ENCODE measurements at places on chromosomes 16 and 17. TPM values are rescaled to one million over a fixed set of nuclear protein-coding genes. Genes with fewer than 3 reads are reported as not detected.

Gene HAS3
- 0.66 TPM for total RNA-seq

Gene DPEP2
- total RNA-seq = not detected

Gene HES7
- 0.15 TPM for total RNA-seq

Gene PSMB3
- 348 TPM for total RNA-seq

Gene TMEM208
- total RNA-seq = 32.6 TPM

Gene MC1R
- total RNA-seq = 7.1 TPM

Gene OSGIN1
- total RNA-seq = 3.8 TPM

Gene TMEM97
- 13.1 TPM for total RNA-seq

Gene ZNF594
- total RNA-seq = 12.9 TPM

Gene APRT
- 121 TPM for total RNA-seq

Gene SMARCE1
- total RNA-seq = 82.4 TPM

Gene KDM6B
- 5.1 TPM for total RNA-seq

Gene NXN
- total RNA-seq = 38.0 TPM

Gene WNT9B
- total RNA-seq = not detected

Gene MYH2
- total RNA-seq = not detected

Gene GCGR
- total RNA-seq = not detected

Gene LRRC46
- total RNA-seq = 0.15 TPM

Gene CBX2
- 1.2 TPM for total RNA-seq

Gene SLX1A
- total RNA-seq = 55.4 TPM

Gene MXRA7
- 158 TPM for total RNA-seq

Gene MT1A
- 1.7 TPM for total RNA-seq

Gene FLCN
- 107 TPM for total RNA-seq

Gene BRIP1
- total RNA-seq = 11.6 TPM

Gene AOC3
- total RNA-seq = 1.5 TPM

Gene CCL1
- not detected for total RNA-seq

Gene SSTR5
- not detected for total RNA-seq

Gene RAMP2
- not detected for total RNA-seq

Gene C17orf67
- total RNA-seq = 0.73 TPM

Gene ELOB
- total RNA-seq = 303 TPM

Gene NEUROD2
- not detected for total RNA-seq

Gene MAFG
- total RNA-seq = 25.3 TPM

Gene STH
- not detected for total RNA-seq

Gene CD300A
- not detected for total RNA-seq

Gene CEMP1
- not detected for total RNA-seq

Gene ANKRD40CL
- total RNA-seq = not detected

Gene TEX19
- not detected for total RNA-seq

Gene RANGRF
- 10.0 TPM for total RNA-seq

Gene HLF
- under 0.01 TPM for total RNA-seq

Gene BAIAP3
- total RNA-seq = 1.5 TPM

Gene AIPL1
- total RNA-seq = not detected

Gene CCDC200
- total RNA-seq = not detected

Gene SLC13A2
- not detected for total RNA-seq

Gene TBX6
- total RNA-seq = under 0.01 TPM

Gene HCFC1R1
- 12.5 TPM for total RNA-seq

Gene MYADML2
- total RNA-seq = not detected

Gene KRT33A
- not detected for total RNA-seq

Gene DHX58
- total RNA-seq = 17.2 TPM

Gene GAS7
- 8.4 TPM for total RNA-seq

Gene PRSS22
- not detected for total RNA-seq

Gene NPIPA7
- 0.15 TPM for total RNA-seq

Gene SMTNL2
- total RNA-seq = 1.2 TPM

Gene WFDC1
- 3.6 TPM for total RNA-seq

Gene CTF1
- total RNA-seq = 6.1 TPM

Gene PABPN1L
- total RNA-seq = not detected

Gene TBC1D3C
- not detected for total RNA-seq

Gene CTRB1
- not detected for total RNA-seq

All from smooth muscle cell of trachea (primary cell).